CD4-positive, CD25-positive, alpha-beta regulatory T cell (primary cell): ENCODE measurements at places on chromosomes 4 and X. TPM values are rescaled to one million over a fixed set of nuclear protein-coding genes. Genes with fewer than 3 reads are reported as not detected.

Gene OPHN1
- total RNA-seq: 0.15 TPM

Gene MECP2
- 180 TPM for total RNA-seq

Gene RIPPLY1
- total RNA-seq: not detected

Gene VCX2
- not detected for total RNA-seq

Gene RHOXF1
- 4.7 TPM for total RNA-seq

Gene CDS1
- 0.22 TPM for total RNA-seq

Gene FAM149A
- 1.1 TPM for total RNA-seq

Gene DMP1
- not detected for total RNA-seq

Gene RNF150
- total RNA-seq: 0.07 TPM

GRCh38 chr4:77344784-77345183 is 187.8 kb downstream of the CCNG2 start:
- no peak overlapping the region for H3K27ac ChIP-seq
- H3K27me3 ChIP-seq: peaks cover 2% of the 10 kb centered on the region

GRCh38 chr4:25493466-25493865 is 116.4 kb downstream of the ANAPC4 start:
- no peaks in the 10 kb centered on the region for H3K36me3 ChIP-seq
- H3K27me3 ChIP-seq: no peaks in the 10 kb centered on the region
- H3K4me3 ChIP-seq: no peak overlapping the region
- H3K4me1 ChIP-seq: no peaks in the 10 kb centered on the region

DNA sequence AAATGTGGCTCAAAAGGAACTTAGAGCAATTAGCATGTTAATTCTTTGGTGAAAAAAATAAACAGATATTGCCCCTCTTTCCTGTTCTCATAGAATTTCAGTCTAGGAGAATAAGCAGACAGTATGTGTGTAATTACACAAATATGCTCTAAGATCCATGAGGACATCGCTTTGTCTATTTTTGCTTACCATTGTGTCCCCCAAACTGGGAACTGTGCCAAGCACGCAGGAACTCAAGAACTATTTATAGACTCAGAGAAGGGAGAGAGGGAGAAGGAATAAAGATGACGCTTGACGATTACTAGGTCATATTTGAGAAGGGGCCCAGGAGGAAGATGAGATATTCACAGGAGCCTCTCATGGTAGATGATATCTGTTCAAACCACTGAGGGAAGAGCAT is 692.6 kb downstream of the RAB28 start:
- H3K27ac ChIP-seq: no peak overlapping the region
- H3K27me3 ChIP-seq: no peaks in the 10 kb centered on the region
- no peak overlapping the region for H3K4me3 ChIP-seq
- no peak for DNase-seq

- no peak overlapping the region for H3K27ac ChIP-seq
- no peak overlapping the region for H3K4me3 ChIP-seq
- no peaks in the 10 kb centered on the region for H3K36me3 ChIP-seq
- H3K27me3 ChIP-seq: no peaks in the 10 kb centered on the region
Observed at GRCh38 chr4:177016541-177017141, 223.9 kb upstream of the VEGFC start.

- H3K36me3 ChIP-seq: no peaks in the 10 kb centered on the region
- H3K27ac ChIP-seq: no peak overlapping the region
- H3K4me3 ChIP-seq: no peak overlapping the region
- no peak for DNase-seq
- H3K27me3 ChIP-seq: no peaks in the 10 kb centered on the region
Observed at GRCh38 chr4:75107755-75108612, 175.1 kb downstream of the PARM1 start.

DNA sequence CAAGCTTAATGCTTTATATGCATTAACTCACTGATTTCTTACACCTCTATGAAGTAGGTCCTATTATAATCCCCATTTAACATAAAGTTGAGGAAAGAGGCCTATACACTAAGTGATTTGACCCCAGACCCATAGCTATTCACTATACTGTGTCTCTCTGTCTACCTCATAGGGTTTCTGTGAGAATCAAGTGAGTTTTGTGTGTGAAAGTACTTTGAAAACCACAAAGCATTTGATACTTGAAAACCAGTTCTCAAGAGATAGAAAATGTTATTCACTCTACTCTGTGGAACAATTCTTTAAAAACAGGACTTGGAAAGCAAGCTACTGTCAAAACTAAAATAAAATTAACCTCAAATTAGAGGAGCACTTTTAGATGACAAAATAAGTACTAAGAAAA is 35.0 kb downstream of the SHROOM3 start:
- H3K36me3 ChIP-seq: no peaks in the 10 kb centered on the region
- no peaks in the 10 kb centered on the region for H3K4me1 ChIP-seq
- H3K4me3 ChIP-seq: no peak overlapping the region
- no peak overlapping the region for H3K27ac ChIP-seq
- DNase-seq: no peak
- H3K27me3 ChIP-seq: no peaks in the 10 kb centered on the region

GRCh38 chr4:182644683-182645050 is 272.5 kb downstream of the DCTD start:
- H3K4me1 ChIP-seq: no peaks in the 10 kb centered on the region
- no peaks in the 10 kb centered on the region for H3K36me3 ChIP-seq
- H3K27me3 ChIP-seq: no peaks in the 10 kb centered on the region
- no peak overlapping the region for H3K27ac ChIP-seq
- DNase-seq: no peak

DNA sequence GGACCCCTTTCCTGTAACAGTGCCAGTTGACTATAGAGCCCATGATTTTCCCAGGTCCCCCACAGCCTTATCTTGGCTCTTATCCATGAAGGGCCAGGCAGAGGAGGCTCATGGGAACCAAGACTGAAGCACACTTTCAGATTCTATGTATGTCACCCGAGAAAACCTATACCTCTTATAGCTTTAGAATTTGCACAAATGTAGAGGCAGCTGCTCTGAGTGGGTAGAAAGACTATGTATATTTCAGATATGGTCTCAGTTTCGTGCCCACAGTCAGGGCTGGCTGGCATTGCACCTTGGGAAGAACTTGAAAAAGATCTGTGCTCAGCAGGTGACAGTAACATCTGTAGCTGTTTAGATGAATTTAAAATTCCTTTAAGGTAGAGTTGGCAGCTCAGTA is 8.3 kb upstream of the LNX1 start:
- H3K36me3 ChIP-seq: no peaks in the 10 kb centered on the region
- no peak overlapping the region for H3K4me3 ChIP-seq
- no peaks in the 10 kb centered on the region for H3K4me1 ChIP-seq

- DNase-seq: peak; percentile 23
- peak overlapping the region; percentile 91 for H3K4me3 ChIP-seq
- H3K27ac ChIP-seq: no peak overlapping the region
- H3K4me1 ChIP-seq: peaks cover 51% of the 10 kb centered on the region
- H3K36me3 ChIP-seq: peaks cover 2% of the 10 kb centered on the region
Observed at GRCh38 chr4:99821918-99822503, 5.4 kb downstream of the DAPP1 start.

DNA sequence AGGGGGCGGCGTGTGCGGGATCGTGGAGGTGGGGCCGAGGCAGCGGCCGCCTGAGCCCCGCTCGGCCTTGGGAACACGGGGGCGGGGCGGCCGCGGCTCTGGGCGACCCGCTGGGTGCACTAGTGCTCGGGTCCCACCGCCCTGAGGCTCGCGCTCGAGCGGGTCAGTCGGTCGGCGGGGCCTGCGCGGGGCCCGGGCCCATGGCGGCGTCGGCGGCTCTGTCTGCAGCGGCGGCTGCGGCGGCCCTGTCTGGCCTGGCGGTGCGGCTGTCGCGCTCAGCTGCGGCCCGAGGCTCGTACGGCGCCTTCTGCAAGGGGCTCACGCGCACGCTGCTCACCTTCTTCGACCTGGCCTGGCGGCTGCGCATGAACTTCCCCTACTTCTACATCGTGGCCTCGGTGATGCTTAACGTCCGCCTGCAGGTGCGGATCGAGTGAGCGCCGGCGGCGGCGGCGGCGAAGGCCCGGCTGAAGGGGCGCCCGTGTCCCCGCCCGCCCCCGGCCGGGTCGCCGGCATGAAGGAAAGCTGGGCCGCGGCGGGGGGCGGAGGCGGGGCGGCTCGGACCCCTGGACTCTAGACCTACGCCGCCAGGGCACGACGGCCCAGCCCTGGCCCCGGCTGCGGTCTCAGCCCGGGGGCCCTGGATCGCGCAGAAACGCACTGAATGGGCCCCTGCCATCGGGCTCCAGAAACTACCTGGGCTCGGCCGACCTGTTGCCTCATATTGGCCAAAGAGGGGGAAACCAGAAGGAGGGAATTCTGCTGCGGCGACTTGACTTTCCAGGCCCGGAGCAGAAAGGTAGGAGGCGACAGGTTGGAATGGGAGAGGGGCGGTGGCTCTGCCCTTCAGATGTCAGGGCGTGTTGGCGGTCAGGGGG is at the start of gene SMIM10L2A:
Gene SMIM10L2A (plus strand): TSS at position 13 of the 878 bp plus-strand sequence. CDS start 188 bp downstream, at position 201.
- H3K27me3 ChIP-seq: no peaks in the 10 kb centered on the region
- no peak for DNase-seq

DNA sequence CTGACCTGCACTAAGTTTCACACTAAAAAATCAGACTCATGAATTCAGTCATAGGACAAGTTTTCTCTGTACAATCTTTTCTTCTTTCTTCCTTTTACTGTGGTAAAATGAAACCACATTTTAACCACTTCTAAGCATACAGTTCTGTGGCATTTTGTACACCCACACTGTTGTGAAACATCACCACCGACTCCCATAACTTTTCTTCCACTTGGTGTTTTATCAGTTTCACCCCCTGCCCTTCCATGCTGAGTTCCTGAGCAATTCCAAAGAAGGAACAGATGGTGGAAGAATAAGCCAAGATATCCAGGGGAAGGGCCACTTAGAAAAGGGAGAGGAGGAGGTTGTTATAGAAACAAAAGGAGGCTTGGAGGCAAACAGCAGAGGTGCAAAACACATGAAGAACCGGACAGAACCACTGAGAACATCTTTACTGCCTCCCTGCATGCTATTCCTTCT is 22.6 kb downstream of the SLC25A4 start:
- no peaks in the 10 kb centered on the region for H3K27me3 ChIP-seq
- no peak overlapping the region for H3K27ac ChIP-seq
- peaks cover 48% of the 10 kb centered on the region for H3K36me3 ChIP-seq

GRCh38 chr4:127997534-127998388 is 32.6 kb downstream of the ABHD18 start:
- H3K4me1 ChIP-seq: no peaks in the 10 kb centered on the region
- peak; percentile 61 for DNase-seq
- peaks cover 23% of the 10 kb centered on the region for H3K36me3 ChIP-seq
- no peak overlapping the region for H3K4me3 ChIP-seq
- no peak overlapping the region for H3K27ac ChIP-seq
- H3K27me3 ChIP-seq: no peaks in the 10 kb centered on the region

DNA sequence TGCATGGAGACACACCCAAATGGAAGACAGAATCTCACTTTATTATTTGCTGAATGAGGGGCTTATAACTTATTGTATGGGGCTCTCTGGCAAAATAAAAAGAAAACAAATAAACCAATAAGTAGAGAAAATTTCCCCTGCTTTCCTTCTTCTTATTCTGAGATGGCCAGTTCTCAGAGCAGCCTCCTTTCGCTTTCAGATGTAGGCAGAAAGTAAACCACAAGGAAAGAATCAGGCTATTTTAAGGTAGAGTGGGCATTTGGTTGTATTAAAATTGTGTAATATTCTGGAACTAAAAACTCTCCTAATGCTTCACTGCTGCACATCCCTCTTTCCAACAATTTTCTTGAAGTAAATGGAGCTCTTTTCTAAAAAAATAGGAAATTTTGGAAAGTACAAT is 241.8 kb downstream of the GALNTL6 start:
- H3K36me3 ChIP-seq: no peaks in the 10 kb centered on the region
- no peak overlapping the region for H3K4me3 ChIP-seq
- H3K4me1 ChIP-seq: no peaks in the 10 kb centered on the region
- H3K27ac ChIP-seq: no peak overlapping the region

DNA sequence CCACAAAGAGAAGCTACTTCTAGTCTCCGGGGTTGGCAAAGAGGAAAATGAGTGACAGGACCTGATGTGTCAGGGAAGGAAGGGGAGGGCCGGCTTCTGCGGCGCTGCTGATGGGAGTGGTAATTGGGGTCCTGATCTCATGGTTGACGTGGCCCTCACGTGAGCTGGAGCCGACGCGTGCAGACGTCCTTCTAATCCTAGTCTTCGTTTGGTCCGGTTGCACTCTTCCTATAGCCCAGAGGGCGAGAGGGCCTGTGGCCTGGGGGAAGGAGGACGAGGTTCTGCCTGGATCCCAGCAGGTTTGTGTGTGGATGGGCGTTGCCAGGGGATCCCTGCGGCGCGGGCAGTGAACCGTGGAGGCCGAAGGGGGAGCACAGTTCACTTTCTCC is at the start of gene ARMCX1:
Gene ARMCX1 (plus strand): TSS at position 186 of the 389 bp plus-strand sequence. CDS start 2,384 bp downstream, outside the sequence.
- H3K4me1 ChIP-seq: peaks cover 3% of the 10 kb centered on the region
- peak within 1 kb of the TSS; percentile 32 for H3K4me3 ChIP-seq
- H3K36me3 ChIP-seq: no peaks in the 10 kb centered on the region
- no peak for DNase-seq
- no peak within 1 kb of the TSS for H3K27ac ChIP-seq

- H3K4me1 ChIP-seq: no peaks in the 10 kb centered on the region
- no peaks in the 10 kb centered on the region for H3K36me3 ChIP-seq
- no peak overlapping the region for H3K4me3 ChIP-seq
- H3K27me3 ChIP-seq: no peaks in the 10 kb centered on the region
- H3K27ac ChIP-seq: no peak overlapping the region
Observed at GRCh38 chr4:86294883-86295282, 65.0 kb downstream of the MAPK10 start.

GRCh38 chr4:90757534-90758060 is 630.4 kb downstream of the CCSER1 start:
- no peak for DNase-seq
- no peak overlapping the region for H3K27ac ChIP-seq
- no peak overlapping the region for H3K4me3 ChIP-seq

DNA sequence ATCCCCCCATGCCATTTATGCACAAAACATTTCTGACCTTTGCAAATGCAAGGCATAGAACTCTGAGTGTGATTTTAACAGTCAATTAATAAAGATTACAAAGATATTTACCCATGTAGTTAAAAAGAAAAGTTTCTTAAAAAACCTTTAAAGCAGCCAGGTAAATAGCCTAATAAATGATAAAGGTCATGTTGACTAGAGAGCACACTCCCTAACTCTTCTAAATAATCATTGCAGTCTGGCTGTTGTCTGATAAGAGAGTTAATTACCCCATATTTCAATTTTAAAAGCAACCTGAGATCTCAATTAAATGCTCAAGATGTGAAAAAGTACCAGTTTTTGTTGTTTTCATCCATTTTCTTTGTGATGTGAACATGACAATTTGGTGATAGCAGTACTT is 291.5 kb upstream of the SMIM31 start:
- DNase-seq: no peak
- H3K27ac ChIP-seq: no peak overlapping the region
- H3K4me3 ChIP-seq: no peak overlapping the region
- no peaks in the 10 kb centered on the region for H3K27me3 ChIP-seq
